HT-29 (cell line): ENCODE measurements at places on chromosomes 6 and 20. TPM values are rescaled to one million over a fixed set of nuclear protein-coding genes. Genes with fewer than 3 reads are reported as not detected.

The SLC26A8 gene
- total RNA-seq = not detected in 2 replicates

The TNFRSF6B gene
- 4.1 and 4.9 TPM in 2 replicates for total RNA-seq

The BPIFB4 gene
- not detected in 2 replicates for total RNA-seq

The FAM217A gene
- not detected in 2 replicates for total RNA-seq

The RIMS4 gene
- not detected in 2 replicates for total RNA-seq

The PPP1R3D gene
- 12.3 and 13.9 TPM in 2 replicates for total RNA-seq

The SLC22A3 gene
- 2.9 and 3.1 TPM in 2 replicates for total RNA-seq

The MEI4 gene
- not detected in 2 replicates for total RNA-seq

The HFE gene
- 7.3 and 8.7 TPM in 2 replicates for total RNA-seq

The NINL gene
- 1.2 TPM in 1 of 2 replicates, not detected in the other for total RNA-seq

The NHSL1 gene
- 14.1 and 15.6 TPM in 2 replicates for total RNA-seq

The LRRN4 gene
- total RNA-seq = 1.3 and 1.7 TPM in 2 replicates

The LY86 gene
- not detected in 2 replicates for total RNA-seq

The RSPH9 gene
- total RNA-seq = not detected in 2 replicates

The BTNL2 gene
- not detected in 2 replicates for total RNA-seq

The PAK5 gene
- not detected in 2 replicates for total RNA-seq

The SYCP2L gene
- 0.08 TPM in 1 of 2 replicates, not detected in the other for total RNA-seq

The SCUBE3 gene
- total RNA-seq = not detected in 2 replicates

The CASS4 gene
- total RNA-seq = 0.05 TPM in 1 of 2 replicates, not detected in the other

The SLC17A1 gene
- total RNA-seq = not detected in 2 replicates

The NHLRC1 gene
- 1.6 and 4.0 TPM in 2 replicates for total RNA-seq

The ZSCAN26 gene
- 1.0 and 3.2 TPM in 2 replicates for total RNA-seq

The TRPC4AP gene
- total RNA-seq = 54.6 and 57.2 TPM in 2 replicates

The CGA gene
- total RNA-seq = not detected in 2 replicates

The CAP2 gene
- 0.61 and 0.81 TPM in 2 replicates for total RNA-seq

The TMEM244 gene
- not detected in 2 replicates for total RNA-seq
